ENCODE measurements at places on chromosomes 11 and 22.

GRCh38 chr22:24938741-24939341 is 7.7 kb downstream of the LHFPL7 start:
- no peak for DNase-seq

DNA sequence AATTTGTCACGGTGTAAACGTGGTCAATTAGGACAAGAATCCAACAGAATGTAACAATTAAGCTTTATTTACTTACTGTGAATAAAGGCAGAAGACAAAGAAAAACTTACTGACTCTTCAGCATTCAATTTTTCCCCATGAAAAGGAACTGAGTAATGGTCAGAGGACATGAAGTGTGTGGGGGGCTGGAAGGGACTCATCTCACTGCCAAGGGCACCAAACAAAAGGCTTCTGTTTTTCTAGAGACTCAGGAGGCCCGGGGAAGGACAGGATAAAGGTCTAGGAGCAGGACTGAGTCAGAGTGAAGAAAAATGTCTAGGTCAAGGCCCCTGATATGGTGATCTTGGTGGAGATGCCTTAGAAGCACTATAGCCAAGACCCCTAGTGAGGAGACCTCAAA is 564.2 kb upstream of the ANO5 start:
- no peak for DNase-seq

DNA sequence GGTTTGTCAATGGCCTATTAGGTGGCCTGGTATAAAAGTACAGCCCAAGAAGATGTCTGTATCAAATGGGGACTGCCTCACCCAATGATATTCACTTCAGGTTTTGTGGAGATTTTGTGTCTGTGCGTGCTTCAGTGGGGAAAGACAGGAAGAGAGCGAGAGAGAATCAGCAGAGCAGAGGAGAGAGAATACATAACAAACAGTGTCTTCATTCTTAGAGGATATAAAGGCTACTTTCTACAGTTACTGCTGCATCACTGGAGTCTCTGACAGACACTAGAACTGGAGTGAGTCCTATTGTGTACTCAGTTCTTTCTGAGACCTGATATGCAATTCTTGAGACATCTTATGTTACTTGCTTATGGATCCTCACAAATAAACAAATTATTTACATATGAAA is 115.0 kb downstream of the CASP12 start:
- DNase-seq: no peak

- no peak for DNase-seq
These were observed 35.0 kb downstream of the AMPD3 start for GRCh38 chr11:10490032-10490397.

DNA sequence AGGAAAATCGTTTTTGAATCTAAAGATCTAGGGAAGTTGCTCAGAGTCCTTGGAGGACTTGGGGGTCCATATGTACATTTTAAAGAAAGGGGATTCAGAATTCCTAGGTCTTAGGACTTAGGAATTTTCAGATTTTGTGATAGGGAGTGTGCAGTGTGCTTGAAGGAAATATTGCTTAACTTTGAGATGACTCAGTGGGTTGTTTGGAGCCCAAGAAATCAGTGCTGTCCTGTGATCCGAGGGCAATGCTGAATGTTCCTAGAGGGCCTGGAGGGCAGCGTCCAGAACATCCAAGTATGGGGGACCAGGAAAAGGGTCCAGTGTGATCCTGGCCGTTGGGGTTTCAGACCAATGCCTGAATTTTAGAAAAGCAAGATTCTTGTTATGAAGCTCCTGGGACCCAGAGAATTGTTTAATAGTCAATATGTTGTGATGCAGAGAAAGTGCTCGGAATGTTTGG is 3.1 kb upstream of the IGF2 start:
- DNase-seq: no peak

All from cardiac septum (tissue), 1 donor.